ENCODE measurements at places on chromosomes 2 and 18. TPM values are rescaled to one million over a fixed set of nuclear protein-coding genes. Genes with fewer than 3 reads are reported as not detected.
A peak's percentile ranks its signal among the peaks of the same experiment; 100 is the strongest.

GRCh38 chr2:136057023-136057801 lies 60.7 kb downstream of the CXCR4 start:
- no peak for DNase-seq

GRCh38 chr2:54047091-54047490 lies 68.3 kb upstream of the ACYP2 start:
- DNase-seq, result no peak

DNA sequence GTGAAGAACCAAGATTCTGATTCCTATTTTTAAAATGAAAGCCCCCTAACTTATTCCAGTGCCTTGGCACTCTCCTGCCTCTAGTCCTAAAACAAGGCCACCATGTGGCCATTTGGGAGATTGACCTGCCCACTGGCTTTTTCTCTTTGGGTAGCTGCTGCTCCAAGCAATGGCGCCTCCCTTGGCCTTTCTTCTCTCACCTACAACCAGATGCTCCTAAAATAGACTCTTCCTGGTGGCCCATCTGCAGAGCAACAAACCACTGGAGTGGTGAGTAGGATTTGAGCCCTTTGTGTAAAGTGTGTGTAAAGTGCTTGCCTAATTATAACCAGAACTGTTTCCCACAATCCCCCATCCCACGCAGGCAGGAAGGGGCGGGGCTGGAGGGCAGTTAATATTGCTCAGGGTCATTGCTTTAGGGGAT lies 114.2 kb downstream of the FHOD3 start:
- no peak for DNase-seq

GRCh38 chr2:105640246-105640645 lies 104.5 kb upstream of the NCK2 start:
- no peak for DNase-seq

- DNase-seq, result no peak
Measured at GRCh38 chr18:67924656-67925055, 408.1 kb upstream of the DSEL start.

DNA sequence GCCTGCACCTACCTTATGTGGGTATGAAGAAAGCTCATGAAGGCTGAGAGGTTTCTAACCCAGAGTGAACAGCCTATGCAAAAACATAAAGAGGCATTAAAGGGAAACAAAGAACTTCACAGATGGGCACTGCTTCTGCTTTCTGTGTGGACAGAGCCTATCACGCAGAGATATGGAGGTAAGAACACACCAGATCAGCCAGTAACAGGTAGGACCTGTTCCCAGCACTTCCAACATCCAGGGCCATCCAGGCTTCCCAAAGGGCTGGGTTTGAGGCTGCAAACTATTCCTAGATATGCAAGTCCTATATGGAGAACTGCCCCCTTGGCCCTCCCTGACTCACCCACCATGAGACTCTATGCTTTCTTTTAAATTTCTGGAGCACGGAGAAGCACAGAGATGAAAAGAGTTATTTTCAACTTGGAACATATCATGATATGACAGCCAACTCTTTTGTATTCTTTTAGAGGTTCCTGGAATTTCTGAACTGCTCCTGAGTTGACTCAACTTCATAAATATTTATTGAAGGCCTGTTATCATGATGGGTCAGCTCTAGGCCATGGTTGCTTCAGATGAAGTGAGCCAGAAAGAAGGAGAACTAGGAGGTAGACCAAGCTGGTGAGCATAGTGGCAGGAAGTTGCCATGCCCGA lies 77.4 kb upstream of the PPP1CB start:
- DNase-seq, result no peak

- no peak for DNase-seq
Measured at GRCh38 chr2:134140251-134140661, 113.6 kb upstream of the MGAT5 start.

DNA sequence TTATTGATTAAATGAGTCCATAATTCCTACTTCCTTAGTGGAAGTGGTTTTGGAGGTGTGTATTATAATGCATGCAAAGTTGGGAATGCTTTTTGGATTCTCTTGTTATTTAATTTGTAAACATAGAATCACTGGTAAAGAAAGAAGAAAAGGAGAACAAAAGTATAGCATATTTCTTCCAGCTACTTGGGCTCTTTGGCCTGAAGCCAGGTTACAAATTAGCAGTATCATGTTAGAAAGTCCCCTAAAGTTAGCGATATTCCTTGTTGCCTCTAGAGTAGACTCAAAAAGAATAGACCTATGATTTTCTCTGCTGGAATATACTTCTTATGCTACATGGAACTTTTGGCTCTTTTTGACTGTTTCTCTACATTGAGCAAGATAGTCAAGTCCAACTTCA lies 60.6 kb upstream of the CD28 start:
- DNase-seq, result no peak

GRCh38 chr2:177141866-177142265 lies 70.7 kb upstream of the HNRNPA3 start:
- DNase-seq, result no peak

GRCh38 chr18:28766721-28767120 lies 589.8 kb upstream of the CDH2 start:
- no peak for DNase-seq

GRCh38 chr2:96336104-96336775 lies 674 bp downstream of the NCAPH start:
- no peak for DNase-seq

GRCh38 chr2:204691911-204692510 lies 146.7 kb downstream of the PARD3B start:
- peak; percentile 58 for DNase-seq

DNA sequence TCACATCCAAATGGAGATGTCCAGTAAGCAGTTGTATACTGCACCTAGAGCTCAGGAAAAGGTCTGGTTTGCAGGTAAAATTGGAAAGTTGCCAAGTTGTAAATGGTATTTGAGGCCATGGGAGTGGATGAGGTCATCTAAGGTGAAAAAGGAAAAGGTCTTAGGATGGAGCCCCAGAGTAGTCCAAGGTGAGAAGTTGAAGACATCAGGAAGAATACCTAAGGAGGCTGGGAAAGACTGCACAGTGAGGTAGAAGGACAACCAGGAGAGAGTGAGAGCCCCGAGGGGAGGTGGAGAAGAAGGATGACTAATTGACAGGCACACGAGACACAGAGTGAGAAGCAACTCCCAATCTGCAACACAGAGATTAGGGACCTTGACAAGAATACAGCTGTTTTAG lies 10.7 kb downstream of the DPP4 start:
- DNase-seq, result no peak

- DNase-seq, result no peak
Measured at GRCh38 chr2:44528595-44528994, 166.8 kb downstream of the CAMKMT start.

DNA sequence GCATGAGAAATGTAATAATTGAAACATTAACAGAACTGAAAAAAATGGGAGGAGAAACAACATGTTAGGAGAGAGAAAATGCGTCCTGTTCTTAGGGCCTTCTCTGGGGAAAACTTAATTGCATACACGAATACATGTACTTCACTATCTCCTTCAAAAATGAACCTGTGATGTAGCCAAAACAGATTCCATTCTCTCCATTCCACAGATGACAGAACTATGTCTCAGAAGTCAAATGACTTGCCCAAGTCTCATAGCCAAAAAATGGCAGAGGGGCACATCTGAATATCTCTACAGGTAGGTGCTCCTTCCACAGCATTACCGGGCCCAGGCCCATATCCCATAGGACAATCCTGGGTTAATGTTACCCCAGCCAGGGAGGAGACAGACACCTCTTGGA lies 3.9 kb upstream of the DCTN1 start:
- no peak for DNase-seq

DNA sequence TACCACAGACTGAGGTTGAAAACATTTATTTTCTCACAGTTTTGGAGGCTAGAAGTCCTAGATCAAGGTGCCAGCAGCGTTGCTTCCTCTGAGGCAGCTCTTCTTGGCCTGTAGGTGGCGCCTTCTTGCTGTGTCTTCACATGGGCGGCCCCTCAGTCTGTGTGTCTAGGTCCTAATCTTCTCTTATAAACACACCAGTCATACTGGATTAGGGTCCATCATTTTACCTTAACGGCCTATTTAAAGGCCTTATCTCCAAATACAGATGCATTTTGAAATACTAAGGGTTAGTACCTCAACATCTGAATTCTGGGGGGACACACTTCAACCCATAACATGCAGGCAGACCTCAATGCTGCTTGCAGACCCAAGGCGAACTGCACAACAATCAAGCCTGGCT lies 4.4 kb upstream of the RMC1 start:
- DNase-seq, result peak; percentile 68

DNA sequence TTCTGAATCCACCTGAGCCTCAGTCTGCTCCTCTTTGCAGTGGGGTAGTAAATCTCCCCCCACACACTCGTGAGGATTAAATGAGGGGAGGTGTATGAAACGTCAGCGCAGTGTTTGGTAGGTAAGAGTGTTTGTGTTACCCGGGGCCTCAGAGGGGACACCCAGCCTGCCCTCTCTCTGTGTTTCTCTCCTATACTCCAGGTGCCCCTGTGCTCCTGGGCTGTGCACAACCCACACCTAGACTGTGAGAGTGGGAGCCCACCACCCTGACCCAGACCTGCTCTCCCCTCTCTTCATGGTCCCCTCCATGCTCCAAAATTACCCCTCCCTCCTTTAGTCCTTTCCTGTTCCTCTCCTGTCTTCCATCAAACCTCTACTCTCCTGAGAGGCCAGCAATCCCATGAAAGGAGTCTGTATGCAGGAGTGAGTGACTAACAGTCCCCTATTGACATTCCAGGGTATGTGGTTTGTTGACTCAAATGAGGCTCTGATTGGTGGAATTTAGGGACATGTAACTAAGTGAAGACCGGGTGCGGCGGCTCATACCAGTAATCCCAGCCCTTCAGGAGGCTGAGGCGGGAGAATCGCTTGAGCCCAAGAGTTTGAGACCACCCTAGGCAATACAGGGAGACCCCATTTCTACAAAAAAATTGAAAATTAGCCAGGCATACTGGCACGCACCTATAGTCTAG lies 10.4 kb downstream of the CIB4 start:
- DNase-seq, result no peak

DNA sequence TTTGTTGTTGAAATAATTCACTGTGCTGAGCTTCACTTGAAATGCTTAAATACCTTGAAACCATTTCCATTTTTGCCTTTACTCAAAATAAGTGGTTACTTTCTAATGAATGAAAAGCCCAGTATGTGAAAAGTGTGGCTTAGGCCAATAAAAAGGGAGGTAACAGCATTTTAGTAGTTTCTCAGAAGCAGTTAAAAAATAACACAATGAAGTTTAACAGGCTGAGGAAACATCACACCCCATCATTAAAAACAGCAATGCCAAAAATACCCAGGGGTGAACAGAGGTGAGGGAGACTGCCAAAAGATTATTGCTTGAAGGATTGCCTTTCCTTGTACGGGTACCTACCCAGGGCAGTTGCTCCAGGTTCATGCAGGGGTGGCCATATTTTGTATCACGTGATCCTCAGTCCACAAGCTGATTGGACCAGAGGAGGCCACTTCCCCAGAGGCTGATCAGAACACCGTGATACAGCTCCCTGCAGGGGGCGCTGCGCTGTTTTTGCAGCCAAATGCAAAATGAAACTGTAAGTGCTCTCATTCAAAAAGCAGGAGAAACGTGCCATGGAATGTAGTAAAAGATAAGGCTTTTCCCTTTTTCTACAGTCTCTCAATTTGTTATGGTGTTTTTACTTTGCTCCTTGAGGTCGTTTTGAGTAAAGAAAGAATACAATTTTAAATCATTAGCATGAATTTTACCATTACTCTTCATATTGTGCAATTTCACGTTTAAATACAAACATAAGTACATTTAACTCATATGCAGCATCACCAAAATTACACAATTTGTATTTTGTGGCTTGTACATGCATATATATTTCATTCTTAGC lies 70.2 kb upstream of the SH3BP4 start:
- peak; percentile 93 for DNase-seq

DNA sequence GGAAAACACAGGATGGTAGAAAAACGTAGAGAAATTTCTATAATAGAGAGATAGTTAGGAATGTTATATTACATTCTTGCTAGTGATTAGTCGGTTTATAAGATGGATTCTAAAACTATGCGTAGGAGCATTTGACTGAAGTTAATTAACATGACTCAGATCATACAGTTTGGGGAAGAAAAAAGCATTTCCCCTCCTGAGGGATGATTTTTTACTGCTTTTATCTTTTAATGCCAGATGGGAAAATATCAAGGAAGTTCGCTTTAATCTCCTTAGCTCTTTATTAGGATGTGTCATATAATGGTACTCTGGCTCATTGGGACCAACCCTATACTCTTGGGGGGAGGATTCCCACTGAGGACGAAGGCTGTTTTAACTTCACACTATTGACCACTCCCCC lies 502.1 kb downstream of the TGIF1 start:
- no peak for DNase-seq

- DNase-seq, result no peak
Measured at GRCh38 chr2:231634412-231634811, 41.7 kb downstream of the TEX44 start.

DNA sequence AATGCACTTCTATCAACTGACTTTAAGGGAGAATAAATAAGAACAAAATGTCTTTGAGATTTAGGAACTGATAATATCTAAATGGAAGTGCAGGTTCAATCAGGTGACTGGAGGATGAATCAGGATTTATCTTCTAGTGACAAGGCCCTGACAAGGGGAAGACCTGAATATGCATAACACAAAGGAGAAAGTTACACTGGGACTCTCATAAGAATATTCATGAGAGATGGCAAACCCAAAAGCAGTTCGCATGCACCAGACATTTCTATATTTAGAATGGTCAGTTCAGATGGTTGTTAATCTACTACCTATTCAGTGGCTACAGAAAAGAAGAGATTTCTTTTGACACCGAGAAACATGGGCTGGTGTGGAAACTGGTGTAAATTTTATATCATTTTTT lies 1771.3 kb upstream of the LRRTM1 start:
- DNase-seq, result no peak

DNA sequence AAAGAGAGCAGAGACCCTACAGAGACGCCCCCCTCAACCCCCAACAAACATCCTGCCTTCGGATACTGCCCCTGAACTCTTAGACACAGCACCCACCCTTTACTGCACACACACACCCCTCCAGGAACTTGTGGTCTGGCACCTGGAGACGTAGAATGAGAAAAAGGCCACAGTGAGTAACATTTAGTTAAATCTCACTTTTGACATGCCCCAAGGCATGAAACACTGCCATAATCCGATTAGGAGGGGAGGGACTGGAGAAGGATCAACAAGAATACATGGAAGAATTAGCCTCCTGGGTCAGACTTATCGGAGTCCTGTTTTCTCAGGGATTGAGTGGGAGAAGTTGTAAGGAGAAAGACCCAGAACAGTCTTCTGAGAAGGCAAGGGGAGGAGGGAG lies 4.1 kb downstream of the CDK5R2 start:
- DNase-seq, result no peak

DNA sequence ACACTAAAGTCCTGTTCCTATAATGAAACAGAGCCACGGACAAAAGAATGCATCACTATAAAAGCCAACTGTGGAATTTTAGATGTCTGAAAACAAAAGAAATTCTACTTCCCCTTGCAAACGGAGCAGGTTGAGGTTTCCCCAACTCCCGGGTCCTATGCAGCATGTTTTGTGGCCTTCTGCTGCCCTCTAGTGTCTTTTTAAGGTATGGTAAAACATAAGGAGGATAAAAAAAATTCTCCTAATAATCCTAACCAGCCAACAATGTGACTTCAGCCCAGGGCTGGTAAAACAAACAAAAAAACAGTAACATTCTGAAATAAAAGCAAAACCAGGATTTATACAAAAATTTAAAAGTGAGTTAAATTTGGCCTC lies 539.5 kb downstream of the NRXN1 start:
- DNase-seq, result no peak

Gene IL1RL2
- 2.5 TPM for total RNA-seq

Gene AGXT
- total RNA-seq, result 1,805 TPM

Gene OSBPL1A
- 5.5 TPM for total RNA-seq

Gene XIRP2
- not detected for total RNA-seq

Gene KCNIP3
- 1.6 TPM for total RNA-seq

Gene SGO2
- total RNA-seq, result 0.50 TPM

Gene DDX18
- 20.4 TPM for total RNA-seq

Gene PROKR1
- 0.05 TPM for total RNA-seq

Gene COBLL1
- total RNA-seq, result 75.0 TPM

Gene SAG
- not detected for total RNA-seq

Gene KCNS3
- 4.7 TPM for total RNA-seq
